ENCODE measurements at places on chromosomes 3 and 15. TPM values are rescaled to one million over a fixed set of nuclear protein-coding genes. Genes with fewer than 3 reads are reported as not detected.

The OR5K2 gene
- total RNA-seq: not detected

The SH2D7 gene
- total RNA-seq: not detected

The CXCR6 gene
- total RNA-seq: 5.9 TPM

The PPARG gene
- total RNA-seq: 0.74 TPM

The IMPG2 gene
- 0.11 TPM for total RNA-seq

The PGBD4 gene
- 3.2 TPM for total RNA-seq

The CPLX3 gene
- not detected for total RNA-seq

The RETNLB gene
- total RNA-seq: not detected

The SPINT1 gene
- 6.7 TPM for total RNA-seq

The GP5 gene
- 0.31 TPM for total RNA-seq
